ENCODE measurements at places on chromosomes 1 and 21.

- no peak for DNase-seq
Observed at GRCh38 chr1:53548031-53548491, 88.9 kb downstream of the DMRTB1 start.

DNA sequence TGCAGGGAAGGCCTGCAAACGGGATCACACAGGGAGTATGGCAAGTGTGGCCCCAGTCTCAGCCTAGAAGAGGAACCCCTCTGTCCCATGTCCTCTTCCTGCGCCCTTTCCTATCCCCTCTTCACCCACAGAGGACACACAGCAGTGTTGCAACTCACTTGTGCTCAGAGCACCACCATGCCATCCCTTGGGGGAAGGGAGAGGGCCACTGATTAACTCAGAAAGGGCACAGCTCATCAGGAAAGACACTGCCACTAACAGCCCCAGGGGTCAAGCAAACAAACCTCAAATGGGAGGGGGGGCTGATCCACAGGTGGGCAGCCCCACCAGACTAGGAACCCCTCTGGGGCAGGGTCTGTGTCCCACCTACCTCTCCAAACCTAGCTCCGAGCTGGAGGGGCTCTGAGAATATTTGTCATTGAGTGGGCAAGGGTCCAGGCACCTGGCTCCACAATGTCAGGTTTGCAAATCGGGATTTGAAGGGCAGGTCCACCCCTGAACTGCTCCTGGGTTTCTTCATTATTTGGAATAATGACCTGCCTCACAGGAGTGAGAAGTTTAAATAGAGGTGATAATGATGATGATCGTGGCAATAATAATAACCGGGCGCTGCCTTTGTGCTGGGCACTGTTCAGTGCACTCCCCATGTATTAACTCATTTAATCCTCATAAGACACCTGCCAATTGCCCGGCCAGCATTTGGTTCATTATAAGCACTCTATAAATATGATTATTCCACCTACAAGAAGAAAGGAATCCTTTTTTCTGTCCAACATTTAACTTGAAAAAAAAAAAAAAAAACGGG is 1.0 kb downstream of the ALDH4A1 start:
- no peak for DNase-seq

GRCh38 chr1:198660341-198661261 is 21.8 kb downstream of the PTPRC start:
- no peak for DNase-seq

DNA sequence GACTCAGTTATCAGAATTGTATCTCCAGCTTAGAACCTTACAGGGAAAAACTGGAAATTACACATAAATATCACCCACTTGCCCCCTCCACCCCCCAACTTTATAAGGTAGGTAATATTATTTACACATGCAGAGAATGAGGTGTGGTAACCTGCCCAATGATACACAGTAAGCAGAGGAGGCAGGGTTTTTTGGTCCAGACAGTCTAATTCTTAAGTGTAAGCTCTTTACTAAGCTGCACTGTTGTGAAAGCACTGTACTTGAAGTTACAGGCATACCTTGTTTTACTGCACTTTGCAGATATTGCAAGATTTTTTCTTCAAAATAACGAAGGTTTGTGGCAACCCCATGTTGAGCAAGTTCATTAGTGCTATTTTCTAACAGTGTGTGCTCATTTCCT is 24.8 kb upstream of the MYOCOS start:
- no peak for DNase-seq

DNA sequence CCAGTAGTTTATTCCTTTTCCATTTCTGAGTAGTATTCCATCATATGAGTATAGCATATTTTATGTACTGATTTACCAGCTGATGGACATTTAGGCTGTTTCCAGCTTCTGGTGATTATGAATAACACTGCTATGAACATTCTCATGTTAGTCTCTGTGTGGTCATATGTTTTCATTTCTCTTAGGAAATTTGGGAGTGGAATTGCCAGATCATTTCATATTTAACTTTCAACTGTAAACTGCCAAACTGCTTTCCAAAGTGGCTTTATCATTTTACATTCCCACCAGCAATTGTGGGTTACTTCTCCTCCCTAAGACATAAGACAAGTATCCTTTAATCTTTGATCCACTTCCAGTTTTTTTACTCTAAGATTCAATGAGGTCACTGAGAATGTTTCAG is 85.7 kb upstream of the RALGPS2 start:
- no peak for DNase-seq

DNA sequence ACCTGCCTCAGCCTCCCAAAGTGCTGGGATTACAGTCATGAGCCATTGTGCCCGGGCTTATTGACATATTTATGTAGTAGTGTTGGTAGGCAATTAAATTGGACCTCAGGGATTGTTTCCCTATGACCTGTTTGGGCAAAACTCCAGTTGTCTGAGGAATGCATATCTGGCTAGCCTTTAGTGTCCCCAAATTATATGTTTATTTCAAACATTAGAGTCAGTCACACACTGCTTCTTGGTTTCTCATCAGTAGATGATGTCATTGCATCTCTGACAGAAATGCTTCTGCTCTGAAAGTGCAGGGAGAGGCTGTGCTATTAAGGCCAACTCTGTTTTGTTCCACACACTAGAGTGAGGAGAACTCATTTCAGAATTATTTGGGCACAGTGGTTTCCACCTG is 12.5 kb downstream of the PIP5K1A start:
- no peak for DNase-seq

GRCh38 chr21:45086337-45086958 is 12.1 kb downstream of the ADARB1 start:
- DNase-seq, result no peak

DNA sequence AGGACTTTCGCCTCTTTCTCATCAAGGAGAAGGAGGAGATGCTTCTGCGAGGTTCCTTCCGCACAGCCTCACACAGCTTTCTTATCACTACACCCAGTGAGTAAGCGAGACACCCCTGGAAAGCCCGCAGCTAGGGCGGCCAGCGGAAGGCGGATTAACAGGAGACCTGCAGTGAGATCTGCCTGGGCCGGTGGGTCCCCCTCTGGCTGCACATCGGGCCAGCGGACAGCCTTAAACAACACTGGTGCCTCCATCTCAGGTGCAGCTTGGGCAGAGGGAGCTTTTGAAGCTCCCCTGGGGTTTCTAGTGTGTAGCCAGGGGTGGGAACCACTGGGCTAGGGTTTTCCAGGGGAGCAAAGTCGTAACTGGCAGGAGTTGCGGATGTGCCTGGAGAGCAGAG is 17.5 kb upstream of the MTARC1 start:
- no peak for DNase-seq

GRCh38 chr1:92857817-92858216 is 26.0 kb downstream of the RPL5 start:
- DNase-seq, result no peak

- no peak for DNase-seq
Observed at GRCh38 chr1:50183378-50184133, 74.8 kb downstream of the ELAVL4 start.

DNA sequence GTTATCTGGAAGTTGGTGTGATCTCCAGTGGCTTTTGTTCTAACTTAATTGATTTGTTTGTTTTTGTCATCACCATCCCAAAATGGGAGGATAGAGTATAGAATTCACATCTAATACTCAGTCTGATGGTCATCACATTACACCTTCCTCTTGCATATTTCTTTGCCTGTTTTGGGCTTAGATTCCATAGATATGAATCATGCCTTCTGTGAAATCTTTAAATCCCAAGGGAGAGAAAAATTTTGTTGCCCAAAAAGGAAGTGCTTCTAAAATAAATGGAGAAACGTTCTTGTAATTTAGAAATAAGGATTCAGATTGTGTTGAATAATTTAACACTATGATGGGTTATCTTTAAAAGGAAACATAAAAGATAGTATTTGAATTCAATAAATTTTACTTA is 446.0 kb upstream of the LRRC7 start:
- no peak for DNase-seq

DNA sequence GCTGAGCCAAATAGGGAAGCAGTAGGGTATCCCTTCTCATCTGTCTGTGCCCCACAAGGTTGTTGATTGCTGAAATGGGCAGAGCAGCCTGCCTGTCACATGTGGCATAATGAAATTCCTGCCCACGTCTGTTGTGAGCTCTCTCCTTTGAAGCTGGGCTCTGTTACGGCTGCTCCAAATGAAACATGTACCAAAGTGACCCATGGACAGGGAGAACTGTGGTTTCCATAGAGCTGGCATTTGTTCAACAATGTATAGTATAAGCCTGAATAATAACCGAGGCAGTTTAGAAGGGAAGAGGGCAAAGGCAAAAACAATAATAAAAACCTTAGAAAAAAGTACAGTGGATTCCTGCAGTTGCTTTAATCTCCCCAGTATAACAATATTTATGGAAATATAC is 149.7 kb downstream of the LYPLAL1 start:
- no peak for DNase-seq

DNA sequence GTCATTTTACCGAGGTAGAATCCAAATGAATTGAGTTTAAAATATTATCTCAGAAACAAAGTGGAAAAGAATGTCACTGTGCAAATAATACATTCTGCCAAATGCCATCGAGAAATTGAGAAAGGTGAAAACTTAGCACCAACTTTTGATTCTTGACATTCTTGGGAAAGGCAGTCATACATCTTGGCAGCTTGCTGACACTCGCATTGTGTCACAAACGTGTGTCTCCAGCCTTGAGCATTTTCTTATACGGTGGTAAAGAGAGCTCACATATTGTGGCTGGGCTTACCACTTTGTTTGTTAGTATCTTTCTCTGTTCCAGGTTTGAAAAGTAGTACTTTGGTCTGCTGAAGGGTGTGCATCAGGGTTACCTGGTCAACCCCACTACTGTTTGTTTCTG is 1456.1 kb downstream of the BRINP3 start:
- DNase-seq, result no peak

DNA sequence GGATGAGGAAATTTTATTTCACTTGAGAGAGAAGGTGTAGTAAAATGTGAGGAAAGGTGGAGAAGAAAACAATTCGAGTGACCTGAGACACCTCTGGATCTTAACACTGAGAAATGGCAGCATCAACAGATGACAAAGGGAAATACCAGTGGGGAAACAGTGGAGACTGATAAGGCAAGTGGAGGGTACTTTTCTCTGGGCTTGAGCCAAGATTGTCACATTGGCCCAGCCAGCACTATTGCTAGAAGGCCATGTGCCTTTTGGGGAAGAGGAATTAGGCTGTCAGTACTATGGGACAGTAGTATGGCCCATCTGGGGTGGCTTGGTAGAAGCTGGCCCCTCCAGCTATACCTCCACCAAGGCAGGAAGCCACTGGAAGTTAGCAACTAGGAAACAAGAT is 8.4 kb downstream of the SYPL2 start:
- DNase-seq, result no peak

- no peak for DNase-seq
Observed at GRCh38 chr1:226870026-226870400, 403 bp upstream of the PSEN2 start.

GRCh38 chr1:35876988-35877387 is 6.0 kb upstream of the AGO1 start:
- no peak for DNase-seq

- DNase-seq, result no peak
Observed at GRCh38 chr1:9787702-9788101, 36.1 kb downstream of the CLSTN1 start.
